ENCODE measurements at places on chromosomes 12 and 14. TPM values are rescaled to one million over a fixed set of nuclear protein-coding genes. Genes with fewer than 3 reads are reported as not detected.

GRCh38 chr12:102475355-102475754, 5.0 kb downstream of the IGF1 start:
- no peak for DNase-seq

ACVRL1 gene
- 9.8 TPM for polyA plus RNA-seq

GPRC5A gene
- 0.24 TPM for polyA plus RNA-seq

LYZ gene
- 2.7 TPM for polyA plus RNA-seq

DNA sequence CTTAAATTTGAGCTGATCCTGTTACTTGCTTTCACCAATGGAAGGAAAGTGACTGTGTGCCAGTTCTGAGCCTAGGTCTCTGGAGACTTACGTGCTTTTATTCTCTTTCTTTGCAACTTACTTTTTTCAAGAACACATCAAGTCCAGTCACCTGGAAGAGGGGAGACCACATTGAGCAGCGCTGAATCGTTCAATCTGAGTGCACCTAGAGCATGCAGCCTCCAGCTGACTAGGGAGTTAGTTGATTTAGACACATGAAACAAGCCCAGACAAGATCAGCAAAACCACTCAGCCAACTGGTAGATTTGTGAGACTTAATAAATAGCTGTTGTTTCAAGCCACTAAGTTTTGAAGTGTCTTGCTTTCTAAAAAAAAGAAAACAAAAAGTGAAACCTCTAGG, 1014.8 kb upstream of the FBXO33 start:
- DNase-seq, result no peak
